Effector memory CD8-positive, alpha-beta T cell (primary cell): ENCODE measurements at places on chromosomes 7 and 10.

- DNase-seq, result no peak
Measured at GRCh38 chr10:29411666-29412315, 122.9 kb downstream of the LYZL1 start.

DNA sequence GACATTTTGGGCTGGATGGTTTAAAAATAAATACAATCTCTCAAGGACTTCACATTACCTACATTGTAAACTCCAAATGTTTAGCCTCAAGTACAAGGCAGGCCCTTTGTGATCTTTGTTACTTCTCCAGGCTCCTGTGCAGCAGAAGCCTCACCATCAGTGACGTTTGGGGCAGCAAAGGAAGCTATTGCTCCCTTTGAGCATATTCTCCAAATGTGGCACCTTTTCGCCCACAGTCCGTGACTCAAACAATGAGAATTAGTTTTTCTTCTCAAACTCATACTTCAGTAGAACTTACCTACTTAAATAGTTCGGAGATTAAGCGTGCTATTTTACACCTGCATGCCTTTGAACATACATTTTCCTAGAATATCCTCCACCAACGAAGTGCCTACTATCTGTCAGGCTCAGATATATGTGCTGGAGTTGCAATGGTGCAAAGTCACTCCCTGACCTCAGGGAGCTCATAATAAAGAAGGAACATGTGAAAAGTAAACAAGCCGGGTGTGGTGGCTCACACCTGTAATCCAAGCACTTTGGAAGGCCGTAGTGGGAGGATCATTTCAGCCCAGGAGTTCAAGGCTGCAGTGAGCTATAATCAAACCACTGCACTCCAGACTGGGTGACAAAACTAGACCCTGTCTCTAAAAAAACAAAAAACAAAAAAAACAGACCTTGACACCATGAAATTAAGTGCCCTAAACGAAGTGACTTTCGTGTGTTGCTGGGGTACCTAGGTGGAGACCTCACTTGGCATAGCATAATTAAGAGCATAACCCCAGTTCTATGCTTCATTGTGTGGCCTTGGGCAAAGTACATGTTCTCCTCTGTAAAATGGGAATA, 1.2 kb upstream of the ABCF2 start:
- no peak for DNase-seq

DNA sequence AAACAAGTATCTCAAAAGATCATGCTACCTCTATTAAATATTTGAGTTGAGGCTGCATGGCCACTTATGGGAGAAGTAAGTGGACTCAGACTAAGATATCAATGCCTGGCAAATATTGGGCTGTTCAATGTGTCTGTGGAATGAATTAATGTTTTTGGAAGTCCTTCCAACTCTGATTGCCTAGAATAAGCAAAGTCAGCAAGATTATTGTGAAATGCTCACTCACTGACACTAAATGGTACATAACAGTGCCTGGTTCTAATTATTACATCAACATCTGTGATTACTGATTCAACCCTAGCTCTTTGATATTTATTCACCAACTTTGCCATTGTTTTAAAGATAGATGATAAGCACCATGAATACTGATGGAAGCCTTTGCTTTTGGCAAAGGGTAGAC, 45.5 kb upstream of the HDAC9 start:
- no peak for DNase-seq

DNA sequence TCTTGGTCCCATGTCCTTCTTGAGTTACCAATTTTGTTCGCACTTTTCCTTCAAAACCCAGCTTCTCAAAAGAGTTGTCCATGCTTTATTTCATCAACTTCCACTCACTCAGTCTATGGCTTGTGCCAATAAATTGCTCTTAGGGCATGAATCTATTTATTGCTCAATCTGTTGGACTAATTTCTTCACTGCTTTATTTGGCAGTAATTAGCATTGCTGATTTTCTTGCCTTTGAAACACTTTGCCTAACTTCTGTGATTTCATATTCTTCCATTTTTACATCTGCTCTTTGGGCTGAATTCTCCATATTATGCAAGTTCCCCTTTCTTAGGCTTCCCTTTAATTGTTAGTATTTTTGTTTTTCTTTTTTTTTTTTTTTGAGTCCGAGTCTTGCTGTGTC, 16.8 kb downstream of the DLD start:
- DNase-seq, result no peak

DNA sequence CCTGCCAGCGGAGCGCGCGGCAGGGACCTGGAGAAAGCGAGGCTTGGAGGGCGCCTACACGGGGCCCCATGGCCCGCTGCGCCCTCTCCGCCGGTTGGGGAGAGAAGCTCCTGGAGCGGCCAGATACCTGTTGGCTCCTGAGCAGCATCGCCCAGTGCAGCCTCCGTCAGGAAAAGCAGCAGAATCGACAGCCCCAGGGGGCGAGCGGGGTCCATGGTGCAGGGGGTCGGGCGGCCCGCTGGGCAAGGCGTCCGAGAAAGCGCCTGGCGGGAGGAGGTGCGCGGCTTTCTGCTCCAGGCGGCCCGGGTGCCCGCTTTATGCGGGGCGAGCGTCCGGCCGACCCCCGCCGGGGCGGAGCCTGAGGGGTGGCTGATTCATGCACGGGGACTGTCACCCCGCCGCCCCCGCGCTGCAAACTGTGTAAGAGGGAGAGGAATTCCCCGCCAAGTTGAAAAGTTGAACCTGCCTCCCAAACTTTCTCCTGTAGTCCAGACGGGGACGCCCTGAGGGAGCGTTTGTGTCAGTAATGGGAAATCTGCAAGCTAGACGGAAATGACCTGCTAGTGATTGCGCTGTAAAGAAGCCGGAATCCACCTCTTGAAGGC, at the start of gene TFPI2:
TFPI2 (minus strand) TSS at position 290 of the 605 bp plus-strand sequence; CDS start at position 215, 75 bp downstream.
- DNase-seq, result no peak

GRCh38 chr7:87107949-87108776, 44.1 kb upstream of the DMTF1 start:
- DNase-seq, result no peak

- DNase-seq, result no peak
Measured at GRCh38 chr7:142389544-142389943, 131.7 kb upstream of the PRSS58 start.

DNA sequence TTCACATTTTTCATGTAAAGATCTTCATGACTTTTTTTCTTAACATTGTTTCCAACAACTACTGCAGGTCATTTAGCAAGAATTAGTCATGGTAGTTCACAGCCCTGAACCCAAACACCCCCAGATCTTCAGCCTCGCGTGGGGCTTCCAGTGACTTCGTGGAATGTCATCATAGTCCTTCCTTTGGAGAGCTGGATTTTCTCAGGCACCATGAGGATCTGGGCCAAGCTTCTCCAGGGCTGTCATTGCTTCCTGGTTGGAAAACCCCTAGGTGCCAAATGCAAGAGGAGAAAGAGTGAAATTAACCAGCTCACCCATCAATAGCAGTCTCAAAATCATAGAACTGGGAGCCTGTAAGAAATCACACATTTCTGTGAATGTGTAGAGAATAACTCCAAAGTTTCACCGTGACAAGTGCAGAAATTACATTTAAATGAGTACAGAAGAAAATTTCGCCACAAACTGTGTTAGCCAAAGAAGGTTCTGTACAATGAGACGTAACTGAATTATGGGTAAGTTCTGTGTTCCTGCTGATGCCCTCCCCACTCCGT, 175.4 kb downstream of the CELF2 start:
- DNase-seq, result no peak

DNA sequence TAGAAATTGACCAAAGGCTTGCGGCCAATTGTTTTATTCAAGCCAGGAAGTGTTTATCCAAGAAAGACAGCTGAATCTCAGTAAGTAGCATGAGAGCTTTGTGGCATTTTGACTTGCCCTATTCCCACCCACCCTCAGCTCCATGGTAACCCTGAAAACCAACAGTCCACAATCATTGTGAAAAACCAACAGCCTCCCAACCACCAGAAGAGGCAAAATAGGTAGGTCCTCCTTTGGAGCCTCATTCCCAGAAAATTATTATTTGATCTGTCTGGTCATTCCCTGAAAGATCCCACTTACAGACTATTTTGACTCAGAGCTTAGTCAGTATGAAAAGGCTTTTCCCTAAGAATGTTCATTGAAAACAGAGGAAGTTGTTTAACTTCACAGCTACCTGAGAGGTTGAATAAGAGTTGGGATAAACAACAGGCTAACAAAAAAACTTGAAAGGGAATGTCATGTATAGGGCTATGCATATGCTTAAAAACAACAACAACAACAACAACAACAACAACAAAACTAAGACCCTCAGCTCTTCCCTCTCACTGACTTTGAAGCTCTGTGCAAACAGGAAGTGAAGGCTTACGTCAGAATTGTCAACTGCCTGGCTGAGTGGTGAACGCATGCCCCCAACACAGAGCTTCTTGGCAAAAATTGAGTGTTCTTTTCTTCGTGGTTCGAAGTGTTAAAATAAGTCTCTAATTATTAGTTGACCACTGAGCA, 11.2 kb downstream of the KPNA7 start:
- DNase-seq, result no peak

- no peak for DNase-seq
Measured at GRCh38 chr10:102775935-102776669, 32.4 kb downstream of the WBP1L start.

DNA sequence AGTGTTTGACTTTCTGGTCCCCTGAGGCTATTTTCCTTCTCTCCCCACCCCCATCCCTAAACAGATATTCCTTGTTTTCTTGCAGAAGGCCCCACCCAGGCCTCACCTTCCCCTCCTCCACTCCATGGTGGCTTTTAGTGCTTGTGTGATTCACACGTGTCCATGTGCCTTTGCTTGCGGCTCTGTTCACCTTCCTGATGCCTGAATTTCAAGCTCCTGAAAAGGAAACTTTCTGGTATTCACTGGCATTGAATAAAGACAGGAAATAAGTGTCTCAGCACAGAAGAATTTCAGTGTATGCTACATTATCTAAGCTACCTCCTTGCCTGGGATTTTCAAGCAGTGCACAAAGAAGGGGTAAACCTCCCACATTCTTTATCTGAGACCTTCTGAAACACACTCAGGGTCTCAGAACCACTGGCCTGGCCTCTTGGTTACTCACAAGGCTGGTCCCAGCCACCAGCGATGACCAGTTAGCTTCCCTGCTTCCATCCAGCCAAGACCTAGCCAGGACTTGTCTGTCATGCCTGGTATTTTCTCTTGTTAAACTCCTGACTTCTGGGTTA, 17.2 kb upstream of the UBE2H start:
- DNase-seq, result no peak

GRCh38 chr10:14562218-14563075, 212.2 kb downstream of the FAM107B start:
- no peak for DNase-seq

DNA sequence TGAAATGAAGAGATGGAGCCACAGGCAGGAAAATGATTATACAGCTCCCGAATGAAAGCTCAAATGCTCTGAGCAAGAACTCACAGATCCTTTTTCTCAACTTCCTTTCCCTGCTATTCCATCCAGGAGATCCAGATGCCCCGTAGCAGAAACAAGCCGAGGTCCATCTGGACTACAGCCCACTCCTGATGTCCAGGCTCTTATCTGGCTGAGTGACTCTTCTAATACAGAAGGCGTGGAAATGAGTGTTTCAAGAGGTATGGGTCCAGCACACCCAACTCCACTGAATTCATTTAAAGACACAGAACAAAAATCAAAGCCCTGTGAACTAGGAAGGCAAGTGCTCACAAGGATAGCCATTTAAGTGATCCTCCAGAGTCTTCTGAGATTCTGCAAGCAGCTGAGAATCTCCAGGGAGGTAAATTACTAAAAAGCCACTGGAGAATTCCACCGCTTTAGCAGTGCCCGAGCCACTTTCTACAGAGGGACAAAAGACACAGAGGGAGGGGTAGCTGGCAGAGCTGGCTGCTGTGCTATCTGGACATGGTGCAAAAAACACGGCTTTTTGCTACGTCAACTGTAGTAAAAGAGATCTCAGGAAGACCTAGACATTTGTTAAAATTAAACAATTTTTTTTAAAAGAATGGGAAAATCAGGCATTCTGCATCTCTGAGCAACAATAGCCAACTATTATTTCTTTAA, 24.5 kb downstream of the FAM171A1 start:
- no peak for DNase-seq

GRCh38 chr10:97314671-97315070, 4.4 kb upstream of the FRAT1 start:
- no peak for DNase-seq

DNA sequence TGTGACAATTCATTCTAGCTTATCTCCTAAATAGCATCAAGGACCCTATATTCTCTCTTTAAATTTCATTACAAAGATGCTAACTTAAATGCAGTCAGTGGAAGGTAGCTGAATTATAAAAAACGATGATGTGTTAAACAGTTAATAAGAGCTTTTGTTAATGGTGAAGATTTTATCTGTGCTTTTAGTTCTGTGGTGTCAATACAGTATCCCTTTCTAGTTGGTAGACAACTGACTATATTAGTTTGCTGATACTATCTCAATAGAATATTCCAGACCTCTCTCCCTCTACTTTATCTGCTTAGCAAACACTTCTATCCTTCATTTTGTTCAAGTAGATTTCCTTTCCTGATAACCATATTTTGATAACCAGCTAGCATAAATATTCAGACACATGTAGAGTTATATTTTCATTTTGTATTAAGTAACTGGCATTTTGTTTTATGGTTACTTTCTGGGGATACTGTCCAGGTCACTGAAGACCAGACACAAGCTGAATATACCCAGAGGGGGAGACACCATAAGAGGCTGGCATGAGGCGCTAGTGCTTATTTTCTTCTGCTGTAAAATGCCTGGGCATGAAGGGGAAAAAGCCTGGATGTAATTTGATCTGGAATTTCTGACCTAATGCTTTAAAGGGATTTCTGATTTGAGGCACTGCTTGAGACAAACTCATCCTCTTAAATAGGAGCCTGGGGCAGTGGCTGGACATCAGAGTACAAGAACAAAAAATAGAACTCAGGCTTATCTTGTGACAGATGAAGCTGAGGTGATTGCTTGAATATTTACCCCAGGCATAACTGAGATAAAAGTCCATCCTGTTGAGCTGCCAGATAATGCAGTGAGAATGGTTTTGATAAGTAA, 197.5 kb downstream of the MALRD1 start:
- DNase-seq, result no peak

DNA sequence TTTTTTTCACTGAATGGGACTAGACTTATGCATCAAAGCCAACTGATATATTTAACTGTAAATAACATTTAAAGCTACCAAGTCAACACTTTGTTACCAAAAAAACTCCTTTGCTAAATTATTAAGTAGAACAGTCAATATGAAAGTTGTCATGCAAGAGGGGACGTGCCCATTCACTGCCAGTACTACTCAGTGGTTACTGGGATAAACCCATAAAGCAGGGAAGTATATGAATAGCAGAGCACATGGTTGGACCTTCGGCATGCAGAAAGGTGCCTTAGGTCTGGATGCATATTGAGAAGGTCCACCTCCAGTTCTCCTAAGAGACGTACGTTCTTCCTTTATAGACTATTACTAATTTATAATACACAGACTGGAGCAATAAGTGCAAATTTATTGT, 120.1 kb downstream of the SVOPL start:
- no peak for DNase-seq

- no peak for DNase-seq
Measured at GRCh38 chr10:110073896-110074295, 66.1 kb downstream of the ADD3 start.

GRCh38 chr7:74505471-74506324, 52.0 kb downstream of the GTF2IRD1 start:
- no peak for DNase-seq
